ENCODE measurements at places on chromosomes 3 and 15.

DNA sequence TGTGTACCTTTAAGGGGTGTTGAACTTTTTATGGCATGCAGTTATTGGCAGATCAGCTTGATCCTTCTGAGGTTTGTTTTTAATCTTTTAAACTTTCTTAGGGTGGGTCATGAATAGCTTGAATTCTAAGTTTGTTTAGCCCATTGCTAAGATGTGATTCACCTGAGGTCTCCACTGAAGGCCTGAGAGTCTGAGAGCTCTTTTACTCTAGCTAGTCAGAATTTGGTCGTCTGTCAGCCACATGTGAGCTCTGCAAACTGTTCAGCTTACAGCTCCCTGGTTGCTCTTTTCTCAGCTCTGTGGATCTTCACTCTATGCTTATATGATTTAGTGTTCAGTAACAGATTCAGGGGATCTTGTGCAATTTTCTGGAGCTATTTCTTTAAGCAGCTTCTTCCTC, 161.3 kb downstream of the ABHD5 start:
- ATAC-seq = no peak

GRCh38 chr3:31472479-31473390, 60.0 kb upstream of the STT3B start:
- no peak for ATAC-seq

- ATAC-seq = no peak
Measured at GRCh38 chr3:112017091-112017490, 17.4 kb upstream of the TMPRSS7 start.

GRCh38 chr15:41876007-41876406, 17.8 kb downstream of the SPTBN5 start:
- no peak for ATAC-seq

DNA sequence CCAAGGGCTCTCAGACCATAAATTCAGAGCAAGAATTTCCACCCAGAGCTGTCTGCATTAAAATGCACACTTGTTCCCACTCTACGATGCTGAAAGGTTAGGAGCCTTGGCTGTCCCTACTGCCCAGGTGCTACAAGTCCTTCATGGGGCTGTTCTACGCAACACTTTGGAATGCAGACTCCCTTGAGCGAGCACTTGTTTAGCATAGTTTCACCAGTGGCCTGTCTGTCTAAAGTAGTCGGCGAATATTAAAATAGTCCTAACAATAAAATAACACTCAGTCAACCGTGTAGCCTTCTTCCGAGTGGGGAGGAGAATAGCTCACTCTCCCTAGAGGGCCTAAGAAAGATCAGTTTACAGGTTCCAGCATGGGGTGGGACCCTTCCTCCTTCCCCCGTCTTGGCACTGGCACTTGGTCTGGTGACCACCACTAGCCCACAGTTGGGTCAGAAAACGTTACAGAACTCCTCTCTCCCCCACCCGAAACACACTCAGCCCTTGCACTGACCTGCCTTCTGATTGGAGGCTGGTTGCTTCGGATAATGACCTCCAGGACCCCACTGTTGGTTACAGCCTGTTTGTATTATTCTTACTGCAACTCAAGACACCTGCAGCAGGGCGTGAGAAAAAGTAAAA, at the start of gene CLDN16:
TSS of gene CLDN16 (plus strand) at position 586 of the 636 bp plus-strand sequence. CDS start 167 bp downstream, outside the sequence.
- no peak for ATAC-seq

DNA sequence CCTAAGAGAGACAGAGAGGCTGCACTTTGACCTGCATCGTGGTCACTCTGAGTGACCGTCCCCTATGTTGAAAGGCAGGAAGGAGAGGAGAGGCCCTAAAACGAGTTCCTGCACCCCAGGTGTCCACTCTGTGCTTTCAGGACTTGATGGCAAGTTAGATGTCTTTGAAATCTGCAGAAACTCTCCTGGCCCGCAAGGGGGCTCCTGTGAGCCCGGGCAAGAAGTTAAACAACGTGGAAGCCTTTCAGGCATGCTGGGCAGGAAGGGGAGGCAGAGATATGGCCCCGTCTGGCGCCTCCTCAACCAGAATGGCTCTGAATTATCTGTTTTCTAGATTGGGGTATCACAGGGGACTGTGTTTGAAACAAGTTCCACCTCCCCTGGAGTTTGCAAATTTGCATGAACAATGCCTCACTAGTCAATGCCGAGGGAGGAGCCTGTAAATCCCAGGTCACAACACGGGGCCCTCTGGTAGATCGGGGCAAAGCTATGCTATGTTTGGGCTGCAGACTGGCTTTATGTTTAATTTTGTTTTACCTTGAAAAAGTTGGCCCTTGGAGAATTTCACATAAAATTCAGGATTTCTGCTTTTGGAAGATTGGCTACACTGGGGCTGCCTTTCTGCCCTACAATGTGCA, 9.8 kb downstream of the CTXND1 start:
- peak; percentile 80 for ATAC-seq

DNA sequence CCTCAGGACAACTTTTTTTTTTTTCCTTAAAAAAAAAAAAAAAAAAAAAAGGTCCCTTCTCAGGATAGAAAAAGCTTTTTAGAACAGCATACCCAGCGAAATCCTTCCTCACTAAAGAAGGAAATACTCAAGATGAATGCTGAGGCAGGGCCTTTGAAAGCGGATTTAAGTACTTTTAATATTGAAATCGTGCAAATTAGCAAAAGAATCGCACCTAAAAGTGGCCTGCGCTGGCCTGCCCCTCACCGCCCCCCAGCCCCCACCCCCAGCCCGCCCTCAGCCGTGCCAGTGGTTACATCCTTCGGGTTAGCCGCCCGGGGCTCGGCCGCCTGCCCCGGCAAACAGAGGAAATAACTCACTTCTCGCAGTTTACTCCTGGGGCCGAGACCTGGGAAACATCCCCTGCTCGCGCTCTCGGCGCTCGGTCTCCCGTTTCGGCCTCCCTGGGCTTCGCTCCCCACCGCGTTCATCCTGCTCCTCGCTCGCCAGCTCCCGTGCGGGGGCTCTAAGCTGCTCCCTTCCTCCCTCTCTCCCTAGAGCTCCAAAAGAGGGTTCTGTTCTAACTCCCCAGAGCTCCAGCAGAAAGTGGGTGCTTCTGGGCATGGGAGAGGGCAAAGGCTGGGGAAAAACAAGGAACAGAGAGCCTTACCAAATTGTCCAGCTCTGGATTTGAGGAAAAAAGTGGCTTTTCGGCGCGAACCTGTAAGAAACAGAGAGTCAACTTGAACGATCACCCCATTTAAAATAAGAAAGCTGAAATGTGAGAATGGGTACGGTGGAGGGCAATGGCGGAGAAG, 5.2 kb downstream of the MEIS2 start:
- no peak for ATAC-seq

DNA sequence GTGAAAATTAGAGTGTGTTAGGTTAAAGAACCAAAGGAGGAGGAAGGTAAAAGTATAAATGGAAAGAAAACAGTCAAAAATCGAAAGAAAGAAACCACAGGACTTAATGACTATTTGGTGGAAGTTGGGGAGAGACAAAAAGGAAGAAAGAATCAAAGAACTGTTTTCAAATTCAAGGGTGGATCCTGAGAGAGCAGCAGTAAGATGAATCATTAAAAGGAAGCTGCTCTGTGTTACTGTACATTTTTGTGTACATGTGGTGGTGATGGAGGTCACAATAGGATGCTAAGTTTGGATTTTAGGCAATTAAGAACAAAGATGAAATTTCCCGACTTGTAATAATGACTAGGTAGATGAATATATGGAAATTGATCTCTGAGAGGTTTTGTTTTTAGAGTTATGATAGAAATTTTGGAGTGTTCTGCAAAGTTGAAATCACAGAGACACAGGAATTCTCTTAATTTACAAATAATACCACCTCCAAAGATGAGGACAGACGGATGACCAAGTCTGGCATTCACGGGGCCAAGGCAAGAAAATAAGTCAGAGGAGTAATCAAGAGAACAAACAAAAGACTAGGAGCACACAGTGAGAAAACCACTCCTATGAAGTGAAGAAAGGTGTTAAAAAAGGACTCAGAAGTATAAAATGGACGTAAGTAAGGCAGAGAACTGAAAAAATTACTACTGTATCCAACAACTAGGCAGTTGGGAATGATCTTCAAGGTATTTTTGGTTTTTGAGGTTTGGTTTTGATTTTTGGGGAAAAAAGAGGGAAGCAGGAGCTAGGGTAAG, 7.1 kb downstream of the DHX36 start:
- ATAC-seq = no peak

- no peak for ATAC-seq
Measured at GRCh38 chr3:69563981-69564380, 175.3 kb upstream of the MITF start.

- ATAC-seq = peak; percentile 82
Measured at GRCh38 chr3:43998836-43999727, 242.6 kb upstream of the TOPAZ1 start.

- ATAC-seq = no peak
Measured at GRCh38 chr3:15329046-15330005, 3.1 kb downstream of the SH3BP5 start.

DNA sequence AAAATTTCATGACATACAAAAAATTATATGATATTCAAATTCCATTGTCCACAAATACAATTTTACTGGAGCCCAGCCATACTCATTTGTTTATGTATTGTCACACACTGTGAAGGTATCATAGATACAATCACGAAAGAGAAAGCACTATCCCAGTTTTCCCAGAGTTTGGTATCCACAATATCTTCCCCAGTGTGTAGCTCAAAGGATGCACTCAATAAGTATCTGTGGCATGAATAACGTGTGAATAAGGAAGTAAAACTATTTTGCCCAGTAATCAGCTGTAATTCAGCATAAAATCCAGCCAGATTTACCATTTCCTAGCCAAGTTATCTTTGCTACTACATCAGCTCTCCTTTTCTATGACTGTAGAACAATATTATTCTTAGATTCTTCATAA, 131.3 kb upstream of the KCNMB2 start:
- no peak for ATAC-seq

DNA sequence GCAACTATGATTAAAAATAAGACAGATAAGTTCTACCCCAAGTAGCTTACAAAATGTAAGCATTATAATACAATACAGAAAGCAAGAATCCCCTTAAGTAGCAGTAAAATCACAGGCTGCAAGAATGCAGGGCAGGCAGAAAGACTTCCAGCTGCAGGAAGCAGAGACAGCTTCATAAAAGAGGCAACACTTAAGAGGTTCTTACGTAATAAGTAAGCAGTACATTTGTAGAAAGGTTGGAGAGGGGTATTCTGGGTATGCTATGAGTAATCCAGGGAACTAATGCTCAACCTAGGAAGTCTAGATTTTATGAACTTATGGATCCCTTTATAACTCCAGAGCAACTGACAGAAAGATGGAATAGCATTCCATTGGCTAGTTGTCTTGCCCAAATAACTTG, 151.6 kb downstream of the IL5RA start:
- ATAC-seq = no peak

DNA sequence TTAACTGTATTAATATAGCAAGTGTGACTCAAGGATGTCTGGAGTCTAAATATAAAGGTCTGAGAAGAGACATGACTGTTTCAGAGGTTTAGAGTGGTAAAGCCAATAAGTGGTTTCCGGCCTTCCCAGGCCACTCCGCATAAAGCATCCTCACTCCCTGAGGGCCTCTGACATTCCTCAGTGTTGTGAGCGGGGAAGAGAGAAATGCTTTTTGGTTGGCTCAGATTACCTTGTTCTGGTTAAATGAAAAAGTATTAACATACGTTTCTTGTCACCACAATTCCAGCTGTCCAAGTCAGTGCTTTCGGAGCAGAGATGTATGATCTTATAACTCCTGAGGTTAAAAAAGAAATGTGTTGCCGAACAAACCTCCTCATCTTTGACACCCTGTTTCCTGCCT, 103.8 kb downstream of the RBMS3 start:
- peak; percentile 97 for ATAC-seq

GRCh38 chr3:44628716-44629115, 3.9 kb downstream of the ZNF197 start:
- ATAC-seq = no peak

DNA sequence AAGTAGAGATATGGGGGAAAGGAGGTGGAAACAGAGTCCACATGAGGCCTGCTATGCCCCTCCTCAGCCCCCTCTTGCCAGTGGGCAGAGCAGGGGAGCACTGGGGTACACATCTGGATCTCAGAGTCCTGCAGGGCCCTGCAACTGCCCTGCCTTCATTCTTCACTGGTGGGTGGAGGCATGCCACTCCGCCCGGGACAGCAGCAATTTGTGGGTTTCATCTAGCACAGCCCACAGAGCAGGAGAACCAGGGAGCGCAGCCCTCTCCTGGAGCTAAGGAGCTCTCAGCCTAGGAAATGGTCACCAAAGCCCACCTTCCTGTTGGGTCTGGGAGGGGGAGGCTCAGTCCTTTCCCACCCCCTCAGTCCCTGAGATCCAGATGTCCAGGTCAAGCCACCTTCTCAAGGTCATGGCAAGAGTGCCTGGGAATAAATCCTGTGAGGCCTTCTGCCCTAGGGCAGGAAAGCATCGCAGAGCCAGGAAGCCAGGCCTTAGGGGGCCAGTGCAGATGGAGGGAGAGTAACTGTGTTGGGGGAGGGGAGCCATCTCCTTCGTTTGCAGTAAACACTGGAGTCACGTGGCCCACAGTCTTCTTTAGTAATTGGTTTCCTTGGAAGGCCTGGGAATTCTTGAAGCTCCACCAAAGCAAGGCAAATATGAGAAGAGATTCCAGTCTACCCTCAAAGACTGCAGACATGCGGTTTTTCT, 31.0 kb downstream of the ANP32A start:
- no peak for ATAC-seq

DNA sequence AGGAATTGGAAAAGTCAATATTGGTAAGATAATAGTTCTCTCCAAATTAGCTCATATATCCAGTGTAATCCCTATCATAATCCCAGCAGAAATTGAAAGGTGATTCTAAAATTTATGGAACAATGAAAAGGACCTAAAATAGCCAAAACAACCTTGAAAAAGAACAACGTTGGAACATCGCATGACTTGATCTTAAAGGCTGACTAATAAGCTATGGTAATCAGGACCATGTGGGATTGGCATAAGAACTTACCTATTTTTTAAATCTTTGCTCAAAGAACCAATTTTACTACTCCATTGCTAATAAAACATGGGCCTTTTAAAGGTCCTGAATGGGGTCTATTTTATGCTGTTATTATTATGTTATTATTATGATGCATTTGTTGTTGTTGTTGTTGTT, 40.9 kb downstream of the B3GNT5 start:
- no peak for ATAC-seq

DNA sequence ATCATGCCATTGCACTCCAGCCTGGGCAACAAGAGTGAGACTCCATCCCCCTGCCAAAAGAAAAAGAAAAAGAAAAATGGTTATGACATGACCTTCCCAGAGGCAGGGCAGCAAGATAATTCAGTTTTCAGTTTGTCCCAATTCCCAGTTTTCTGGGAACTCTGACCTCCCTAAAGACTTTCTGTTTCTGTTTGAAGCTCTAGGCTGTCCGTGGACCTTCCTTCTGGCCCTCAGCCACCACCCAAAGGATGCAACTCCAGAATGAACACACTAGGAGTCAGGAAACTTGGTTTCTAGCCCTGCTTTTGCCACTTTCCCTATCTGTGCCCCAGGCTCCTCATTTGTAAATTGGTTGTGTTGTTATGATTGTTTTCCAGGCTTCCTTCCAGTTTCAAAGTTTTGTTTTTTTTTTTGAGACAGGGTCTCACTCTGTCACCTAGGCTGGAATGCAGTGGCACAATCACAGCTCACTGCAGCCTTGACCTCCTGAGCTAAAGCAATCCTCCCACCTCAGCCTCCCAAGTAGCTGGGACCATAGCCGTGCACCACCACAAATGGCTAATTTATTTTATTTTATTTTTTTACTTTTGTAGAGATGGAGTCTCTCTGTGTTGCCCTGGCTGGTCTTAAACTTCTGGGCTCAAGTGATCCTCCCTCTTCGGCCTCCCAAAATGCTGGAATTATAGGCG, 68.6 kb downstream of the CDC25A start:
- peak; percentile 57 for ATAC-seq
